ENCODE measurements at places on chromosomes 2 and 18.

GRCh38 chr2:120670771-120671480 lies 64.7 kb upstream of the GLI2 start:
- no peak for DNase-seq

- no peak for DNase-seq
Observed at GRCh38 chr2:100211521-100211920, 69.1 kb upstream of the AFF3 start.

- no peak for DNase-seq
Observed at GRCh38 chr2:142869461-142870106, 7.9 kb upstream of the KYNU start.

DNA sequence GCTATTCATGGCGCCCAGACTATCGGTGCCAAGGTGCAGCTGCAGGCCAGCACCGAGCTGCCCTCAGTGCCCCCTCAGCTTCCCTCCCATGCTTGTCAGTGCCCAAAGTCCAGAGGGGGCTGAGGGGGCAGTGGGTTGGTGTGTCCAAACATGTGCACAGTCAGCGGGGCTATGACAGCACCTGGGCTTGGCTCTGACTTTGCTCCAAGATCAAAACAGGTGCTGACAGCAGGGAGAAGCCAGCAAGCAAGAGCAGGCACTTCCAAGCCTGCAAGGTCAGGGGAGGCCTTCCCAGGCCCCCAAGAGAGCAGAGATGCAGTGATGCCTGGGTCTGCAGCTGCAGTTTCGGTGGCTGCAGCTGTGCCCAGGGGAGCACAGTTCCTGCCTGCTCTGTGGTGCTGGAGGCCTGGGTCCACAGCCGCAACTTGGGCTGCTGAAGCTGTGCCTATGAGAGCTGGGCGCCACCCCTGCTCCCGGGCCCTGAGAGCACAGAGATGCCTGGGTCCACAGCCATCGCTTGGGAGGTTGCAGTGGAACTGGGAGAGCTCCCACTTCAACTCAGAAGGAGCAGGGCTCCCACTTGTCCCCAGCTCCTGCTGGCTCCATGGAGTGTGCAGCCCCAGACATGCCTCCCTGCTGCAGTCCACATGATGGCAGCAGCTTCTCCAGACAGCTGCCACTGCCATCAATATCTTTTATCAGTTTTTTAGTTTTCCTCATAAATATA lies 775.3 kb upstream of the POU3F3 start:
- no peak for DNase-seq

- DNase-seq: no peak
Observed at GRCh38 chr2:20635113-20635510, 15.8 kb downstream of the HS1BP3 start.

- no peak for DNase-seq
Observed at GRCh38 chr18:78525366-78526111, 454.1 kb upstream of the SALL3 start.
